ENCODE measurements at places on chromosomes 13 and 19.

DNA sequence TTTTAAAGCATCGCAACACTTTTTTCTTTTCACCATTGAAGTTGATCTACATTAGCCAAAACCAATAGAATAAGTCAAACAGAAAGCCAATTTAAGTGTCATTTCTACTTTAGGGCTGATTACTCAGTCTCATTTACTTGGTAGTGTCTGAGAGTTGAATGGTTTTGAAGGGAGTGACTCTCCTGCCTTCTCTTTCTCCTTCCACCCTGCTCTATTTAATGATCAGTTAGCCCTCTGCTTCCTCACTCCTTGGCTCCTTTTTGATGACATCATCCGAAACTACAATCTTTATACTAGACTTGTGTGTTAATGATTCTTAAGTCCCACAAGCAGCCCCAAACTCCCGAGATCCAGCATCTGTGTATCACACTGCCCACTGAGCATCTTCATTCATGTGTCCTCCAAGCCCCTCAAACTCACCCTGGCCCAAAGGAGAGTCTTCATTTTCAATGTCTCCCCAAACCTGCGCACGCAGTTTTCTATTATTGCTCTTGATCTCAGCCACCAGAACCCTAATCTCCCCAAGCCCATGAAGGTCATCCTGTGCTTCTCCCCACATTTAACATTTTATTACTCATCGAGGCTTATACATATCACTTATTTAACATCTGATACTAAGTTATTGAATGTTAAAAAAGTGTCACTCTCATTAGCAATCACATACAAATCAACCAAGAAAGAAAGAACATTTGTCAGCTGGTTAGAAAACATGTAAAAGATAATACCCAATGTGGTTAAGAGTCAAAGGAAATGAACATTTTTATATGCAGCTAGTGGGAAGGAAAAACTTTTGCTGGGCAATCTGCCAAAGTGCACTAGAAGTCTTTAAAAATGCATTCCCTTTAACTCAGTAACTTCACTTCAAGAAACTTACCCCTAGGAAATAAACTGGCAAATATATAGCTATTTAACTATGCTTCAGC is 32.2 kb upstream of the ARGLU1 start:
- no peak for DNase-seq

DNA sequence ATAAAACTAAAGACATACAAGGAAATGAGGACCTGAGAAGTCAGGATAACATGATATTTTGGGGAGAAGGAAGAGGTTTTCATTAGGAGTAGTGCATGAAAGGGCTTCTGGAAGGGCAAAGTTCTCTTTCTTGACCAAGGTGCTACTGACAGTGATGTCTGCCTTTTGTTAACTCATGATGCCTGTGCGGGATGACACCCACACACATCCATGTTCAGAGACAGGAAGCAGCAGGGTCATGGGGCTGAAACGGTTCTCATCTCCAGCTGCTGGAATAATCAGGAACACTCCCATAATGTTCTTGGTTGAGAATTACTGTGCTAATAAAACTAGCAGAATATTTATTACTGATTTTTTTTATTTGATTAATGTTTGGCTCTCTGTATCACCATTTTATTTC is 29.1 kb downstream of the KCNC3 start:
- no peak for DNase-seq

DNA sequence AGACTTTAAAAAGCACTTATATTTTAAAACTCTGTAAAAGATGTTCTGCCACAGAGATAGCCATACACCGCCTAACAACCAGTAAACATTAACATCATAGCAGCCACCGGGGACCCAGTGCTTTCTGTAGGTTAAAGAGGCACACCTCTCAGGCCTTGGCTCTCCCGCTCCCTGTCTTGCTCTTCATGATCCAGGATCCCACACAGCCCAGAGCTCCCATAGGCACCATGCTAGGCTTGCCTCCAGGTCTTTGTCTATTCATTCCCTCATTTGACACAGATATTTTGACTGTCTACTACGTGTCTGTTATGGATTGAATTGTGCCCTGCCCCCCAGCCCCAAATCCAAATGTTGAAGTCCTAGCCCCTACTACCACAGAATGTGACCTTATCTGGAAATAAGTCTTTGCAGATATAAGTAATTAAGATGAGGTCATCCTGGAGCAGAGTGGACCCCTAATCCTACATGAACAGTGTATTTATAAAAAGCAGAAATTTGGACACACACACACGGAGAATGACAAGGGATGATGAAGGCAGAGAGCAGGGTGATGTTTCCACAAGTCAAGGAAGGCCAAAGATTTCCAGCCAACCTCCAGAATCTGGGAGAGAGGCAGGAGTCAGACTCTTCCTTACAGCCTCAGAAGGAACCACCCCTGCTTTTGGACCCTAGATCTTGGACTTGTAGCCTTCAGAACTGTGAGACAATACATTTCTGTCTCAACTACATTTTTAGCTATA is 272.6 kb downstream of the DNAJC15 start:
- DNase-seq, result no peak

GRCh38 chr19:1284293-1284978 is 1.2 kb upstream of the EFNA2 start:
- DNase-seq, result no peak

Measured in vagina (tissue), 2 donors.